Calu3 (cell line): ENCODE measurements at places on chromosomes 1 and 21. TPM values are rescaled to one million over a fixed set of nuclear protein-coding genes. Genes with fewer than 3 reads are reported as not detected.

DNA sequence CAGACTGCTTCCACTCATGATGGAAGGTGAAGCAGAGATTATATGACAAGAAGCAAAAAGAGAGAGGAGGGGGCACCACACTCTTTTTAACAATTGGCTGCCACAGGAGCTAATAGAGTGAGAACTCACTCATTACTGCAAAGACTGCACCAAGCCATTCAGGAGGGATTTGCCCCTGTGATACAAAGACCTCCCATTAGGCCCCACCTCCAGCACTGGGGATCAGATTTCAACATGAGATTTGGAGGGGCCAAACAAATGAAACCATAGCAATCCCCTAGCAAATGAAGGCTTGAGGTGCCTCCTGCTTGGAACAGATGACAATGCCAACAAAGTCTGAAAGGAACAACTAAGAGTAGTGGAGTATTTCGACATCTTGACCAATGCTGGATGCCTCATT, 122.5 kb upstream of the COA6 start:
- no peak overlapping the region for H3K27ac ChIP-seq
- H3K4me3 ChIP-seq = no peak overlapping the region
- H3K4me1 ChIP-seq = no peaks in the 10 kb centered on the region

GRCh38 chr1:44239331-44239960, 26.2 kb downstream of the DMAP1 start:
- H3K27me3 ChIP-seq = no peaks in the 10 kb centered on the region
- H3K4me3 ChIP-seq = no peak overlapping the region
- H3K36me3 ChIP-seq = no peaks in the 10 kb centered on the region
- no peaks in the 10 kb centered on the region for H3K4me1 ChIP-seq
- DNase-seq = no peak

Gene RGS13
- not detected in 2 replicates for total RNA-seq

DNA sequence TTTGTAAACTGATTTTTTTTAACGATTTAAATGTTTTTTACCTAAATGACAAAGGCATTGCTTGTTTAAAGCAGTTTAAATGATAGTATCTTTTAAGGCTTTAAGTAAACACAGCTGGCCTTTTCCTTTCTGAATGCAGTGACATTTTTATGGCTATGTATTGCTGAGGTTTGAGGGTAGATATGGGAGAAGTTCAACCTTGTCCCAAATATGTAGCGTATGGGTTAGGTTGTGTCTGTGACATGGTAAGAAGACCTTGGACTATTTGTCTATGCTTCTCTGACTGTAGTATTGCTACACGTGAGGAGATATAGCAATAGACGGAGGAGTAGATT, 32.5 kb downstream of the PKNOX1 start:
- no peak for DNase-seq
- peaks cover 14% of the 10 kb centered on the region for H3K36me3 ChIP-seq
- no peak overlapping the region for H3K4me3 ChIP-seq
- no peaks in the 10 kb centered on the region for H3K4me1 ChIP-seq

DNA sequence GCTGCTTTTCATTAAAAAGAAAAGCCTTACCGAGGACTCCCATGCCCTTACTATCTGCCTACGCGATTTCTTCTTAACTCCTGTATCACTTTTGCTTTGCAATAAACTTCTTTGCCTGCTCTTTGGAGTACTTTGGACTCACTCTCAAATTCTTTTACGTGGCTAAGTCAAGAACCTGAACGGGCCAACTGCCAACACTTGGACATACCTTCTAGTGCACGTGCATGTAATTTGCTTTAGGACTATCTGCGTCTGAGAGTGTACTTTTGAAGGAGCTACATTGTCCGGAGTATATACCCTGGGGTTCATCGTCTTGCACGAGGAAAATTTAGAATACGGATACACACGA, 3.6 kb upstream of the OTUD3 start:
- no peaks in the 10 kb centered on the region for H3K27me3 ChIP-seq
- no peak for DNase-seq
- H3K4me1 ChIP-seq = peaks cover 17% of the 10 kb centered on the region

- H3K4me3 ChIP-seq = no peak overlapping the region
- no peaks in the 10 kb centered on the region for H3K4me1 ChIP-seq
- H3K27me3 ChIP-seq = peaks cover 24% of the 10 kb centered on the region
- no peak for DNase-seq
Measured at GRCh38 chr1:31781756-31782371, 17.7 kb upstream of the ADGRB2 start.

GRCh38 chr1:69320757-69321211, 246.9 kb upstream of the LRRC7 start:
- DNase-seq = no peak
- H3K27me3 ChIP-seq = no peaks in the 10 kb centered on the region
- no peak overlapping the region for H3K27ac ChIP-seq
- H3K4me1 ChIP-seq = no peaks in the 10 kb centered on the region
- H3K36me3 ChIP-seq = no peaks in the 10 kb centered on the region

Gene PITHD1
- total RNA-seq = 30.6 and 33.0 TPM in 2 replicates

DNA sequence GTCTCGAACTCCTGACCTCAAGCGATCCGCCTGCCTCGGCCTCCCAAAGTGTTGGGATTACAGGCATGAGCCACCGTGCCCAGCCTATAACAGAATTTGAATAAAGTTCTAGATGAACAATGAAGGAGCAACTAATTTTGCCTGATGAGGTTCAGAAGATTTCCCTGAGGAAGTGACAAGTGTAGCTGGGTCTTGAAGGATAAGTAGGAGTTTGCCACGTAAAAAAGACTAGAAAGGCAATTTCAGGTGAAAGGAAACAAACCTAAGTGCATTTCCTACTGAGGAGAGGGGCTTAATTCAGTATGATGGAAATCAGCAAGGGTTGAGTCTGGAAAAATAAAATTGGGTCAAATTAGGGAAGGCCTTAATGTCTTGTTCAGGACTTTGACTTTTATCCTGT, 18.6 kb upstream of the DMRTB1 start:
- H3K36me3 ChIP-seq = no peaks in the 10 kb centered on the region
- peaks cover under 1% of the 10 kb centered on the region for H3K27me3 ChIP-seq
- DNase-seq = no peak
- H3K4me3 ChIP-seq = no peak overlapping the region
- no peak overlapping the region for H3K27ac ChIP-seq

- H3K27me3 ChIP-seq = peaks cover 91% of the 10 kb centered on the region
- H3K4me3 ChIP-seq = peak overlapping the region; percentile 64
- H3K27ac ChIP-seq = no peak overlapping the region
- H3K36me3 ChIP-seq = no peaks in the 10 kb centered on the region
- H3K4me1 ChIP-seq = no peaks in the 10 kb centered on the region
Measured at GRCh38 chr1:110607536-110608230, 1.5 kb upstream of the KCNA2 start.

Gene NCAM2
- total RNA-seq = not detected in 2 replicates

- no peaks in the 10 kb centered on the region for H3K27me3 ChIP-seq
- H3K4me1 ChIP-seq = peaks cover 12% of the 10 kb centered on the region
- no peak for DNase-seq
- H3K36me3 ChIP-seq = no peaks in the 10 kb centered on the region
- H3K4me3 ChIP-seq = no peak overlapping the region
- no peak overlapping the region for H3K27ac ChIP-seq
Measured at GRCh38 chr1:67582625-67583461, 102.2 kb upstream of the GADD45A start.

DNA sequence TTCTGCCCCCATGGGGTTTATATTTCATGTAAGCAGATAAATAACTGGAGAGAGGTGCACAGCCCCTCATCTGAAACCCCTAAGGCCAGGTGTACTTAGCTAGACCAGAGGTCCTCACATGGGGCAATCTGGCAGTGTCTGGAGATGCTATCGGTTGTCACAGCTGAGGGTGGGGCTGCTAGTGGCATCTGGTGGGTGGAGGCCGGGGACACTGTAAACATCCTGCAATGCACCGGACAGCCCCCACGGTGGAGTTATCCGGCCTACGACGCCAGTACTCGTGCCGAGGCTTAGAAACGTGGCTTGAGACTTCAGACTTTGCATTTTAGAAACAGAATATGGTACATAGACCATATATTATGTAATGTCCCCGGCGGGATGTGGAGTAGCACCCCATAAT, 186.5 kb upstream of the VAMP3 start:
- peaks cover 66% of the 10 kb centered on the region for H3K27me3 ChIP-seq
- H3K4me3 ChIP-seq = no peak overlapping the region
- DNase-seq = no peak
- no peaks in the 10 kb centered on the region for H3K36me3 ChIP-seq
- H3K4me1 ChIP-seq = no peaks in the 10 kb centered on the region

Gene AMY1B
- total RNA-seq = not detected in 2 replicates

DNA sequence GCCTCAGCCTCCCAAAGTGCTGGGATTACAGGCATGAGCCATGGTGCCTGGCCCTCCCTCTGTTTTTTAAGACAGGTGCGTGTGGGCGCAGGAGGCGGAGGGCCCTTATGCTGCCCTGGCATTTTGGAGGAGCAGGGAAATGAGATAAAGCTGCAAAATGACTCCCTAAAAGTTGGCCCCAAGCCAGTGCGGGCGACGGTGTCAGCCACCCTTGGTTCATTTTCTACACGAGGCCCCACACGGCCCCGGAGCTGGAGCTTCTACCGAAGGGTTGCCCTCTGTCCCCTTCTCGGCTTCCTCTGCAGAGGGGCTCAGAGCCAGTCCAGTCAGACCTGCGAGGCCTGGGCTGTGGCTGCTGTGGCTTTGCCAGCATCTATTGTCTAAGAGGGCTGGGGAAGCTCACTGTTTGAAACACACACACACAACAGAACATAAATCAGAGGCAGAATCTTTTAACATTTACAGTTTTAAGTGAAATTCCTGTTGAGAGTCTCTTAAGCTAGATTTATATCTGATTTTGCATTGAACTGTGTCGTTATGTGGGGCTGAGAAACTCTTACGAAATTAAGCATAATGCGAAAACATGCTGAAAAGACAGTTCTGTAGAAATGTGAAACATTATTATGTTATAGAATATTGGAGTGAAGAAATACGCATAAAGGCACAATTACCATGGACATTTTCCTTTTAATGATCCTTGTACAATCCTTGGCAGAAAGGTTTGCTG, 255.9 kb downstream of the CAMTA1 start:
- H3K36me3 ChIP-seq = no peaks in the 10 kb centered on the region
- no peak overlapping the region for H3K4me3 ChIP-seq
- peaks cover 50% of the 10 kb centered on the region for H3K27me3 ChIP-seq
- H3K4me1 ChIP-seq = no peaks in the 10 kb centered on the region
- no peak overlapping the region for H3K27ac ChIP-seq

- peaks cover 52% of the 10 kb centered on the region for H3K27me3 ChIP-seq
- H3K4me1 ChIP-seq = peaks cover 53% of the 10 kb centered on the region
- H3K27ac ChIP-seq = peak overlapping the region; percentile 62
- peaks cover 45% of the 10 kb centered on the region for H3K36me3 ChIP-seq
- H3K4me3 ChIP-seq = peak overlapping the region; percentile 96
Measured at GRCh38 chr1:155083865-155084721, 5.5 kb downstream of the EFNA3 start.

Gene LRRC42
- 23.8 and 24.9 TPM in 2 replicates for total RNA-seq

DNA sequence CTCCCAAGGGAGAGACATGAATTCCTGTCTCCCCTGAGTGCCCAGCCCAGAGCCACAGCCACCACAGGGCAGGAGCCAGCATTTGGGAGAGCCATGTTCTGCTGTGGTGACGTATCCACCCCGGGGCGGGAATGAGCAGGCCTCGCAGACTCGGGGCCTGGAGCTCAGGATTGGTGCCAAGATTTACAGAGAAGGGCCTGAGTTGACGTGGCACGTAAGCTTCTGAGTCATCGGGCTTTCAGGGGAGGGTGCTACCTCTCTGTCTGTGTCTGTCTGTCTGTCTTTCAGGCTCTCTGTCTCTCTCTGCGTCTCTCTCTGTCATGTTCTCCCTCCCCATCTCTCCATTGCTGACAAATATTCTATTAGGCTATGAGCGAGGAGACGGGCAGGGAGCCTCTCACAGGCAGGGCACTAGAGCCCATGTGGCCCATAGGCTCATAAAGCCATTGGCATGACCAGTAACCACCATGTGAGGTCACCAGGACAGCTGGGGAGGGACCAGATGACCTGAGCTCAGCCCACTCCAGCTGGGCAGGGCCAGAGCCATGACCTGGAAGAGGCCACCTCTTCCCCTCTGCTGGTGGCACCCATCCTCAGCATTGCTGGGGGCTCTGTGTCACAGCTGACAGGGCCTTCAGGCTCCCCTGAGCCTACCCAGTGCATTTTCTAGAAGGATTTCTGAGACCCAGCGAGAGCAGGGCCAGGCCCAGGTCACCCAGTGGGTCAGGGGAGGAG, 300.0 kb upstream of the VAMP3 start:
- H3K4me3 ChIP-seq = no peak overlapping the region
- peaks cover 48% of the 10 kb centered on the region for H3K27me3 ChIP-seq
- peak; percentile 65 for DNase-seq
- no peaks in the 10 kb centered on the region for H3K36me3 ChIP-seq

- DNase-seq = no peak
- H3K4me1 ChIP-seq = no peaks in the 10 kb centered on the region
- no peaks in the 10 kb centered on the region for H3K36me3 ChIP-seq
- H3K4me3 ChIP-seq = no peak overlapping the region
Measured at GRCh38 chr1:178940068-178940765, 69.3 kb upstream of the ANGPTL1 start.

DNA sequence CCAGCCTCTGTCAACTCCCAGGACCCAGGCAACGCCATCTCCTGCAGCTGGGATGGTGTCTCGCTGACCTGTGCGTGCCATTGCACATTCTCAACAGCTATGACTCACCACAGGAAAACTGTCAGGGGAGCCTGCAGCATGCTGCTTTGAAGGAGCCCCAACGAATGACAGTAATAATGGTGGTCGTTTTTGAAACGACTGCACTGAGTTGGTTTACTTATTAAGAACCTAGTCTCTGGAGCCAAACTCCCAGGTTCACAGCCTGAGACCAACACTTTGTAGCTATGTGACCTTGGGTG, 21.6 kb downstream of the TCEA3 start:
- no peaks in the 10 kb centered on the region for H3K27me3 ChIP-seq
- DNase-seq = peak; percentile 58
- no peaks in the 10 kb centered on the region for H3K36me3 ChIP-seq

GRCh38 chr1:43541721-43542401, 11.2 kb downstream of the PTPRF start:
- no peak overlapping the region for H3K4me3 ChIP-seq
- no peak for DNase-seq
- no peak overlapping the region for H3K27ac ChIP-seq
- no peaks in the 10 kb centered on the region for H3K27me3 ChIP-seq
- peaks cover 53% of the 10 kb centered on the region for H3K4me1 ChIP-seq

Gene ANXA9
- 15.4 and 20.1 TPM in 2 replicates for total RNA-seq

DNA sequence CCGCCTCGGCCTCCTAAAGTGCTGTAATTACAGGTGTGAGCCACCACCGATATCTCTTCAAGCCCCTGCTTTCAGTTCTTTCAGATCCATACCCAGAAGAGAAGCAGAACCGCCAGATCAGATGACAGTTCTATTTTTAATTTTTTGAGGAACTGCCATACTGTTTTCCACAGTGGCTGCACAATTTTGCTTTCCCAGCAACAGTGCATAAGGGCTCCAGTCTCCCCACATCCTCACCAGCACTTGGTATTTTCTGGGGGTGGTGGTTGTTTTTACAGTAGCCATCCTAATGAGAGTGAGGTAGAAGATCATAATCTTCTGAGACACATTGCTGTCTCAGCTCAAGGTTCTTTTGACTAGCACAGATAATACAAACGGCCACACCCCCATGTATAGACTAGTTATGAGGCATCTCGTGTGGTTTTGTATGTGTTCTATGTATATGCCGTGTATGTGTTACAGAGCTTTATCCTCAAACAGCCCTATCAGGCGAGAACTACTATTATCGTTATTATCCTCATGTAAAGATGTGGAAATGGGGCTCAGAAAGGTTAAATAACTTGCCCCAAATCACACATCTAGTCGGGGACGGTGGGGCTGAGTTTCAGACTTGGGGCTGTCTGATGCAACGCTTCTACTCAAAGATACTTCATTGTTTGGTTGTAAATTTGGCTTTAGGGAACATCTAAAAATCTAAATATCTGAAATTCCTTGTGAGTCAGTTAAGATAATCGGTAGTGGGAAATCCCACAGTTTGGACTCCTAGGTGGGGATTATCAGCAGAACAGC, 12.0 kb downstream of the FHAD1 start:
- H3K36me3 ChIP-seq = no peaks in the 10 kb centered on the region
- no peak overlapping the region for H3K27ac ChIP-seq
- H3K4me1 ChIP-seq = peaks cover 23% of the 10 kb centered on the region
- H3K4me3 ChIP-seq = no peak overlapping the region
- no peaks in the 10 kb centered on the region for H3K27me3 ChIP-seq
- no peak for DNase-seq
